Esophagus mucosa (tissue), 1 donor: ENCODE measurements at places on chromosomes 12 and 14. TPM values are rescaled to one million over a fixed set of nuclear protein-coding genes. Genes with fewer than 3 reads are reported as not detected.

- no peak for ATAC-seq
These were observed 29.3 kb downstream of the CMKLR1 start for GRCh38 chr12:108309674-108310312.

DNA sequence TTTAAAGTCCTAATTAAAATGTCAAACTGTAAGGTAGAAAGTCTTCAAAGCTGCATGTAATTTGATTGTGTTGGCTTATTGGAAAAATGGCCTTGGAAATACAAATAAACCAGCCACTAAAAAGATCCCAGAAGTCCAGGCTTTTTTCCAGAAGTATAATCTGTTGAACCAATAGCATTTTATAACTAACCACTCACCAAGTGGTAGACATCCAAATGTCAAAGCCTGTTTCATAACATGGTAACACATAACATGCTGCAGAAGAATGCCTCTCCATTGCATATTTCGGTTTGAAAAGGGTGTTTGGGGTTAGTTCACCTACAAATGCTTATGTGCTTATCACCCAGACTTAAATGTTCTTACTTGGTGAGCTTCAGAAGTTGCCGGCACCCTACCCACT is 183.7 kb upstream of the DIO2 start:
- no peak for ATAC-seq

GRCh38 chr14:20247646-20248246 is 8.7 kb downstream of the OR11H4 start:
- ATAC-seq: no peak

RNASE1 gene
- total RNA-seq: 8.6 TPM

DNA sequence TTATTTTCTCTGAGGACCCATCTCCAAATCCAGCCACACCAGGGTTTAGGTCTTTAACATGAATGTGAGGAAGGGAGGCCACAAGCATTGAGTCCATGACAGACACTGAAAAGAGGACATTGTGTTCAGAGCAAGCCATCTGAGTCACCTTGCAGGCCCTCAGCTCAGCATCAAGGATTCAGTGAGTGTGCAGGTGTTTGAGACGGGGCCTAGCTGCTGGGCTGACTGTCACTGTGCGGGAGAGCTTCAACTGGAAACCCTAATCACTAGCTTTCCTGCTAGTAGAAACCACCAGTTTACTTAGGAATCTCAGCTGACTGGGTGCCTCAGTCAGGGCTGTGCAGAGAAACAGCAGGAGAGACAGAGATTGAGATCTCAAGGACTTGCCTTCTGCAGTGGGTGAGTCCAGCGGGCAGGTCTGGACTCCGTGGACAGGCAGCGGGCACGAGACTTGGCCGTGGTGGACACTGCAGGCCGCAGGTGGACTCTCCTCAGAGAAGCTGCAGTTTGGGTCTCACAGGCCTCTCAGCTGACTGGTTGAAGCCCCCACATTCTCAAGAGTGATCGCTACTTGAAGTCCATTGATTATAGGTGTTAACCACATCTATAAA is 86.1 kb upstream of the DYNC1H1 start:
- ATAC-seq: no peak

GRCh38 chr12:32413412-32413811 is 14.1 kb downstream of the FGD4 start:
- ATAC-seq: no peak

EFS gene
- total RNA-seq: 27.6 TPM

CLEC2A gene
- total RNA-seq: not detected

- ATAC-seq: no peak
These were observed 50.5 kb upstream of the DACT1 start for GRCh38 chr14:58587271-58587670.

DNA sequence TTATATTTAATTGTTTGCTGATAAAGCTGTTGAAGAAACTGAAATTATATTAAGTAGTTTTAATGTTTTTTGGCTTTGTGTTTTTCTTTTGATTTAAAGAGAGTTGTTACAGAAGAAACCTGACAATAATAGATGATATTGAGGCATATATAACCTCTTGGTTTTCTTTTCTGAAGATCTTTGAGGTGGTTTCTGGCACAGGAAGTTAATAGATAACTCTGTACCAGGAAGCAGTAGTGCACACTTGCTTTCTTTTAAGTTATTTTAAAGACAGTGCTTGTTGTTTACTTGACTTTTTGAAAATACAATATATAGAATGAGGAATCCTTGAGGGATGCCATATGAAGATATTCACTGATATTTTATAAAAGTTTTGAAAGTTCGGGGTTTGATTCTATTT is 209.0 kb upstream of the FBXO33 start:
- no peak for ATAC-seq

SLC6A15 gene
- 19.4 TPM for total RNA-seq

DNA sequence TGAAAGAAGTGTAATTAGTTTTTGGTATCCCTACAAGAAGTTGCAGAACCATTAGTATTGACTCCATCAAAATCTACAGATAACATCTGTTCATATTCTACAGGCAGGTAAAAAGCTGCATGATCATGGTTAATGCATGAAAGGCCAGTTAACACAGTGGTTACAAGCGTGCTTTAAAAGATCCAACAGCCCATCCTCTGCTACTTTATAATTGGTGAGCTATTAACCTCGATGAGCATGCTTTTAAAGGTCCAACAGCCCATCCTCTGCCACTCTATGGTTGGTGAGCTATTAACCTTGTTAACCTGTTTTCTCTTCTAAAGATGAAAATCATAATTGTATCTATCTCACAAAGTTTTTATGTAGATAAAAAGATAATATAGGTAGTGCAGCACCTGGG is 289.3 kb downstream of the DUSP6 start:
- no peak for ATAC-seq

DNA sequence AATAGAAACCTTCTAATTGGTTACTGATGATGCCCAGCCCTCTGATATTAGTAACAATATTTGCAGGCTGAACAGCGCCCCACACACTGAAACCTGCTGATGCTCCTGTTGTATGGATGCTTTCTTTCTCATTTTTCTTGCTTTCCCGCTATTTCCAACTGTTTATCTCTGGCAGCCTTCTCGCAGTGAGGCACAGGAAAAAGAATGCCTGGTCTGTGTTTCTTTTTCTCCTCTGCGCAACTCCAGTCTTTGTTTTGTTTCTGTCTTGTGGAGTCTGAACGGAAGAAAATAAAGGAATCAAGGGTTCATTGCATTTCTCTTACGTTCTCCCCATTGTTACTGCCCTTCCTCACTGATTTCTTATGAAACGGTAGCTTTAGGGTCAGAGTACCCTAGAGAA is 451.2 kb downstream of the EGLN3 start:
- ATAC-seq: no peak

DNA sequence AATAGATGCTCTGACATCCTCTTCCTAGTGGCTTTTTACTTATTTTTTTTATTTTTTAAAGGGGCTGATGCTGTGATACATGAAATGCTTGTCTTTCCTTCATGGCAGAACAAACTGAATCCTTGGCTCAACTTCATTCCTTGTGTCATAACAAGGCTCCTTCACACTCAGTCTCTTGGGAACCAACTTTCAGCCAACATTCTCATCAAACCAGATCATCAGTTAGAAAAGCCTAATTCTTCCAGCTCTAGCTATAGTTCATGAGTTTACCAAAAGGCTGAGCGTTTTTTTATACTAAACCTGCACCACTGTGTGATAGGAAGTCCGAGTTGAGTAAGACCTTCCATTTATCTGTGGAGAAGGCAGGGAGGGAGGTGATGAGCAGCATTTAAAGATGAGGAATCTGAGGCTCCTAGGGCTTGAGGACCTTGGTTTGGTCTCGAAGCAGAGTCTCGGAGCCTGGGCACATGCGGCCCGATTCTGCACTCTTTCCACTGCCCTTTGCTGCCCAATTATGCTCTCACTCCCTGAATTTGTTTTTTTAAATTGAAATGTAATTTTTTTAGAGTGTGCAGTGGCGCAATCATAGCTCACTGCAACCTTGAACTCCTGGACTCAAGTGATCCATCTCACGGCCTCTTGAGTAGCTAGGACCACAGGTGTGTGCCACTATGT is 8.2 kb downstream of the GPRC5D start:
- ATAC-seq: no peak

DNA sequence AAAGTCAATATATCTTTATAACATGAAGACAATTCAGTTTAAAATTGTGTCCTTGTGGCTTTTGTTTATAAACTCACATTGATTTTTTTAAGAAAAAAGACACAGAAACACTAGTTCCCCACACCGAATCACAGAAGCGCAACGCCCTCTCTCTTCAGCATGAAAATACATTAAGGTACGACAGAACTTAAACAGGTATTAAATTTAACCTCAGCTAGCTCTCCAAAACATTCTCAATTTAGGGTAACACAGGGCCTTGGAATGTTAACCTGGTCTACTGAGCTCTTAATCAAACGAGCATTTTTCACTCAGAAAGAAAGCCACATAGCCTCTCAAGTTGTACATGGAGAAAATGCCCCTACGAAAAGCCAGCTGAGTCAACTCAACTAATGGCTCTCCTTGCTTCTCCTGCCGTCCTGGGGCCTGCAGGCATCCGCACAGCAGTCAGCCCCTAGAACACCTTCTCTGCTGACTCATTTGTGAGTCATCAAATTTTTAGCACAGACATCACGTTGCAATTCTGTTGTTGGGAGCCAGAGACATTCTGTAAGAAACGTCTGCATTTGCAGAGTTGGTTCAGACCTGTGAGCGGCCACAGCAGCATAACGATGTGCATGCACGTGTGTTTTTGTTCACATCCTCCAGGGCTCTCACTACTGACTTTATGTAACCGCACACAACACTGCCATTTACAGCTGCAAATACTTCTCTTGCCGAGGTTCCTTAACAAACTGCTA is 141.6 kb downstream of the ITPR2 start:
- ATAC-seq: peak; percentile 94

- ATAC-seq: no peak
These were observed 34.8 kb upstream of the VSX2 start for GRCh38 chr14:74204491-74204890.
